ENCODE measurements at places on chromosomes 16 and 17. TPM values are rescaled to one million over a fixed set of nuclear protein-coding genes. Genes with fewer than 3 reads are reported as not detected.

Gene ATP2A3
- 27.5 TPM for total RNA-seq

DNA sequence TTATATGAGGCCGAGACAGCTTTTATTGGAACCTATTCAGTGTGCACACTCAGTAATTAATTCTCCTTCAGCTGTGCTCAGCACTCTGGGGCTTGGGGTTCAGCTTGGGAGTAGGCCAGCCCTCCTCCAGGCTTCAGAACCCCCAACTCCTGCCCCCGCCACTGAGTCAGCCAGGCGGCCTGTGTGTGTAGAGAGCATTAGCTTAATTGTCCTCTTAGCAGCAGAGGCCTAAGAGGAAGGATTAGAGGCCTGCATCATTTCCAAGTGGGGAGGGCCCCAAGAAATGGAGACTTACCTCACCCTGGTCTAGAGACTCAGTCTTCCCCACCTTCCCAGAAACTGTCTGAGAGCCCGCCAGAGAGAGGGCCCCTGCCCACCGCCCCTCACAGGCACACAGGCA, 772 bp downstream of the PRSS53 start:
- DNase-seq, result no peak

- DNase-seq, result no peak
Measured at GRCh38 chr17:29255926-29256522, 9.4 kb downstream of the CRYBA1 start.

Gene TLCD2
- total RNA-seq, result 6.2 TPM

Data from esophagus muscularis mucosa (tissue), 4 donors.